Osteoblast (primary cell): ENCODE measurements at places on chromosomes 13 and 19. TPM values are rescaled to one million over a fixed set of nuclear protein-coding genes. Genes with fewer than 3 reads are reported as not detected.

The ZNF14 gene
- total RNA-seq = 6.5 and 7.4 TPM in 2 replicates

The ARRDC5 gene
- 0.29 and 0.36 TPM in 2 replicates for total RNA-seq

The KLHL1 gene
- total RNA-seq = not detected in 2 replicates

The LILRA6 gene
- total RNA-seq = not detected in 2 replicates

The PSG2 gene
- 0.29 TPM in 1 of 2 replicates, not detected in the other for total RNA-seq

DNA sequence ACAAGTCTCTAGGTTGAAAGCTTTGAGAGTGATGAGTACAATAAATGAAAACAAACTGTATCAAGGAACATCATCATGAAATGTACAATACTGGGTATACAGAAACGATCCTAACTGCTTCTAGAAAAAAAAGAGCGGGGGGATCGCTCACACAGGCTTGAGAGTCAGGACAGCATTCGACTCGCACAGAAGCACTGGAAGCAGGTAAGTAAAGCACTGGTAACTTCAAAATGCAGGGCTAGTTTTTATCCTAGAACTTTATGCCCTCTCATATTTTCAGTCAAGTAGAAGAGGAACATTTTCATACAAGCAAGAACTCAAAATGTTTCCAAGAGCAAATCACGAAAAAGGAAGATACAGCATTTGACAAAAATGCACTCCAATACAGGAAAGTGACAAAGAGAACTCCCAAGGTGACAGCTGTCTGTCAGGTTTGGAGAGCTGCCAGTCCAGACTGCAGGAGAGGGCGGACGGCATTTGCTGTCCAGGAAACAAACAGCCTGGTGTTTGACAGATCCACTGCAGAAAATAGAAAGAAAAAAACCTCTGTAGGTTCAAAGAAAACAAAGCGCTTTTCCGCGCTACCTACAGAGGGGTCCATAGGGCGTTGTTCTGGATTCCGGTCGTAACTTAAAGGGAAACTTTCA lies 58.2 kb upstream of the XPO4 start:
- no peak for DNase-seq
- H3K4me1 ChIP-seq = no peaks in the 10 kb centered on the region
- H3K27me3 ChIP-seq = peaks cover 4% of the 10 kb centered on the region
- H3K36me3 ChIP-seq = no peaks in the 10 kb centered on the region
- no peak overlapping the region for H3K27ac ChIP-seq

DNA sequence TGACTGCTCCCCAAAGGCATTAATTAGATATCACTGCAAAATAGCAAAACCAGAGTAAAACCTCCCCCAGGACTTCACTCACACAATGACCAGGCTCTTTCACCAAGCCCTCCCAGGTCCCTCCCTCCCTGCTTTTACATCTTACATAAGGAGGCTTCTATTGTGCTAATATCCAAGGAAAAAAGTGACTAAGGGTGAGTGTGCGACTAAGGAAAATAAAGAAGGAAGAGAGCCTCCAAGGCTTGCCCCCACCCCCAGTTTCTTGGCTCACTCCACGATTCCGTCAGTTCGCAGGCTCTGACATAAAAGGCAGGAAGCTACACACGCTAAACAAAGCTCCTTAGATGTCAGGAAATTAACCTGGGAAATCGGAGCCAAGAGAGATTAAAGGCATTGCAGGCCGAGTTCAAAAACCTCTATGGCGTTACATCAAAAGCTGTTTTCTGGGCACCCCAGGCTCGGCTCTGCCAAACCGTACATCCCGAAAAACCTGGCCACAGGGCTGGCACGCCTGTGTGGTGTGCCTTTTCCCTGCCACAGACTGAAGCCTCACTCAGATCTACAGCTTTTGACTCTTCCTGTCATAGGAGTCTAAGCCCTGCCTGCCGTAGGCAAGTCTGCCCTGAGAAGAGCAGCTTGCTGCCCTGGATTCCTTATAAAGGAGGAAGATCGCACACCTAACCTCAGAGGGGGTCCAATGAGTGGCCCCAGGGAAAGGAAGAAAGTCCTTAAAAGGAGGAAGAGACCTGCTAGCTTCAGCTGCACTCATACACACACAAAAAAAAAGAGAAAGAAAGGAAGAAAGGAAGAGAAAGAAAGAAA lies 67.0 kb upstream of the SERP2 start:
- no peaks in the 10 kb centered on the region for H3K36me3 ChIP-seq
- DNase-seq = peak; percentile 76
- no peaks in the 10 kb centered on the region for H3K27me3 ChIP-seq
- H3K4me1 ChIP-seq = peaks cover 56% of the 10 kb centered on the region
- H3K27ac ChIP-seq = peak overlapping the region; percentile 99

- no peak overlapping the region for H3K4me3 ChIP-seq
- H3K4me1 ChIP-seq = no peaks in the 10 kb centered on the region
- no peak for DNase-seq
- H3K27me3 ChIP-seq = peaks cover 6% of the 10 kb centered on the region
- H3K27ac ChIP-seq = no peak overlapping the region
- no peaks in the 10 kb centered on the region for H3K36me3 ChIP-seq
These were observed 13.4 kb upstream of the KLK4 start for GRCh38 chr19:50924586-50924985.

GRCh38 chr19:35123573-35123972 lies 8.0 kb downstream of the FXYD3 start:
- H3K4me1 ChIP-seq = peaks cover 34% of the 10 kb centered on the region
- H3K36me3 ChIP-seq = no peaks in the 10 kb centered on the region
- peak overlapping the region; percentile 76 for H3K4me3 ChIP-seq
- H3K27me3 ChIP-seq = no peaks in the 10 kb centered on the region
- peak overlapping the region; percentile 91 for H3K27ac ChIP-seq
- peak; percentile 92 for DNase-seq

DNA sequence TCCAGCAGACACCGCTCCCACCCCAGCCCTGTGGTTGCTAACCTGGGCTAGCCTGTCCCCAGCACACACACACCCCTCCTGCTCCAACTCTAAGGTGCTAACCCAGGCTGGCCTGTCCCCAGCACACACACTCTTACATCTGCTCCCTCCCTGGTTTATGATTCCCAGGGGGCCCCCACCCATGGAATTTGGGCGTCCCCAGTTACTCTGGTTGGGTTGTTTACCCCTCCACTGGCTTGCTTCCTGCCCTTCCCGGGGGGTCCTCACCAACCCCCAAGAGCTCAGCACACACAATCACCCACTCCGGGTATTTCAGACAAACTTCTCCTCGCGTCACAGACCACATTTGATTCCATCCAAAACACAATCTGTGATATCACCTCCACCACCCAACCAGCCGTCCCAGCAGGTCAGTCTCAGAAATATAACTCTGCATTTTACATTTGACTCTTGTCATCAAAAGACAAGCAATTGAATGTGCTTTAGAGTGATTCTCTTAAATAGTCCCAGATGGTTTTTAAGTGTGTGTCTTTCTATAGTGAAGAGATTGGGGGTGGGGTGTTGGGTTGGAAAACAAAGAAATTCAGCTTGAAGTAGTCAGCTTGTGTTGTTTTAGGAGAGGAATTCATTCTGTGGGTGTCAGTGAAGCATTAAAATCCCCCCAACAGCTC lies 20.1 kb downstream of the COL4A2 start:
- DNase-seq = no peak
- peaks cover 84% of the 10 kb centered on the region for H3K4me1 ChIP-seq
- peak overlapping the region; percentile 94 for H3K27ac ChIP-seq
- no peaks in the 10 kb centered on the region for H3K27me3 ChIP-seq
- H3K36me3 ChIP-seq = peaks cover 29% of the 10 kb centered on the region
- no peak overlapping the region for H3K4me3 ChIP-seq

GRCh38 chr13:24661713-24662112 lies 18.5 kb upstream of the ATP12A start:
- no peaks in the 10 kb centered on the region for H3K36me3 ChIP-seq
- H3K27me3 ChIP-seq = no peaks in the 10 kb centered on the region
- no peak overlapping the region for H3K4me3 ChIP-seq
- H3K27ac ChIP-seq = no peak overlapping the region
- no peak for DNase-seq
- H3K4me1 ChIP-seq = peaks cover 5% of the 10 kb centered on the region

- H3K27me3 ChIP-seq = no peaks in the 10 kb centered on the region
- no peak overlapping the region for H3K4me3 ChIP-seq
- peaks cover 15% of the 10 kb centered on the region for H3K4me1 ChIP-seq
- H3K27ac ChIP-seq = no peak overlapping the region
These were observed 38.7 kb downstream of the MLLT1 start for GRCh38 chr19:6241056-6241455.

GRCh38 chr13:86585835-86586234 lies 786.6 kb upstream of the SLITRK6 start:
- H3K36me3 ChIP-seq = no peaks in the 10 kb centered on the region
- H3K4me3 ChIP-seq = no peak overlapping the region
- H3K27me3 ChIP-seq = no peaks in the 10 kb centered on the region
- H3K4me1 ChIP-seq = no peaks in the 10 kb centered on the region
- no peak for DNase-seq
- H3K27ac ChIP-seq = no peak overlapping the region

- H3K4me1 ChIP-seq = peaks cover 8% of the 10 kb centered on the region
- DNase-seq = no peak
- no peak overlapping the region for H3K27ac ChIP-seq
- peaks cover 43% of the 10 kb centered on the region for H3K36me3 ChIP-seq
- H3K4me3 ChIP-seq = no peak overlapping the region
- no peaks in the 10 kb centered on the region for H3K27me3 ChIP-seq
These were observed 7.9 kb upstream of the C13orf46 start for GRCh38 chr13:113981611-113982295.

- no peak for DNase-seq
- H3K4me1 ChIP-seq = no peaks in the 10 kb centered on the region
- peaks cover 8% of the 10 kb centered on the region for H3K36me3 ChIP-seq
- no peak overlapping the region for H3K27ac ChIP-seq
These were observed 24.6 kb downstream of the CDADC1 start for GRCh38 chr13:49272296-49272695.

DNA sequence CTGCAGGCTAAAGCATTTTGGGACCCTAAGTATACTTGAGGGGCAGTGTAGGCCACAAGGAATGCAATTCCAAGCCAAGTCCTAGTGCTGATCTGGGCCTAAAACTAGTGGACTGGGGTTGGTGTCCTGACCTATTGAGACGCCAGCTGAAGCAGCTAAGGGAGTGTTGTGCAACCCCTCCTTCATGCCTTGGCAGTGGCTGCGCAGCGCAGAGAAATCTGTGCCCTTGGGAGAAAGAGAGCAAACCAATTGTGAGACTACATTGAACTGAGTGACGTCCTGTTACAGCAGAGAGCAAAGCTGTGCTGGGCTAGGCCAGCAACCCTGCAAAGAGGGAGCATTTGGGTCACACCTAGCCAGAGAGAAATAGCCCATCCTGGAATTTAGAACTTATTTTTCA lies 2715.0 kb upstream of the PCDH20 start:
- H3K4me3 ChIP-seq = no peak overlapping the region
- no peaks in the 10 kb centered on the region for H3K36me3 ChIP-seq
- no peaks in the 10 kb centered on the region for H3K27me3 ChIP-seq
- H3K4me1 ChIP-seq = no peaks in the 10 kb centered on the region
- no peak overlapping the region for H3K27ac ChIP-seq

GRCh38 chr13:63156816-63157215 lies 1741.2 kb upstream of the PCDH20 start:
- no peaks in the 10 kb centered on the region for H3K36me3 ChIP-seq
- no peak overlapping the region for H3K4me3 ChIP-seq
- H3K4me1 ChIP-seq = no peaks in the 10 kb centered on the region

DNA sequence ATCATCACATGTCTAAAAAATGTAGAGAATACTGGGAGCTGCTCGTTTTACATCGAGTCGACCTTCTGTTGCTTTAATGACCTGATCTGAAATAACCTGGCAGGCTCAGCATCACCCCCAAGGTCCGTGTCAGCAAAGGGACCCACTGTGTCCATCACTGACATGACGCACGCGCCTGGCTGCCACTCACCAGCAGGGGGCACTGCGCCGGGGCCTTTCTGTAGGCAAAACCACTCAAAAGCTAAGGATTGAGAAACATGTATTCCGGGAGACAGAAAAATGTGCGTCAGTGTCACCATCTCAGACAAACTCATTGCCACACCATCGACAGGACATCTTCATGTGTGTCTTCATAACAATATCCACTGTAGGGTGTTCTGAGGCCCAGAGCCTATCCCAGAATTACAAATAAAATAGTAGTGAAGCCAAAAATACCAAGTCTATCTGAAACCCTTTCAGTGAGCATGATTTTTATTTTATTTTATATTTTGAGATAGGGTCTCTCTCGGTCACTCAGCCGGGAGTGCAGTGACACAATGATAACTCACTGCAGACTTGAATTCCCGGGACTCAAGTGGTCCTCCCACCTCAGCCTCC lies 130.3 kb upstream of the LSM14A start:
- no peak overlapping the region for H3K27ac ChIP-seq
- H3K27me3 ChIP-seq = peaks cover 4% of the 10 kb centered on the region
- no peaks in the 10 kb centered on the region for H3K4me1 ChIP-seq
- no peaks in the 10 kb centered on the region for H3K36me3 ChIP-seq
- no peak overlapping the region for H3K4me3 ChIP-seq

DNA sequence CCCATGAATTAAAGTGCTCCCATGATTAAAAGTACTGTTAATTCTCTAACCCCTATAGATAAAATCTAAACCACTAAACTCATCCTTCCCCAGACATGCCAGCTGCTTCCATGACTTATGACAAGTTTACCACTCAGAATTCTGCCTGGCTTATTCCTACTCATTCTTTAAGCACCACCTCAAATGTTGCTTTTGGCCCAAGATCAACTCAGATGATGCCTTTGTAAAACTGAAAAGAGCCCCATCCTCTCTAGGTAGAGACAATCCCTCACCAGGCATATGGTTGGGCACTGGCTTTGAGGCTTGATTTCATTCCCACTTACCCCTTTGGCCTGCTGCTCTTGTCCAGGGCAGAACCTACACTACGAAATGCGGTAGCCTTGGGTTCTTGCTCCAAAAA lies 250.0 kb downstream of the DNAJC15 start:
- DNase-seq = no peak
- no peaks in the 10 kb centered on the region for H3K36me3 ChIP-seq
- H3K27me3 ChIP-seq = no peaks in the 10 kb centered on the region
- H3K27ac ChIP-seq = peak overlapping the region; percentile 6
- H3K4me1 ChIP-seq = peaks cover 23% of the 10 kb centered on the region
- H3K4me3 ChIP-seq = no peak overlapping the region

GRCh38 chr19:47377208-47377701 lies 28.1 kb downstream of the DHX34 start:
- DNase-seq = peak; percentile 83
- no peak overlapping the region for H3K27ac ChIP-seq
- H3K27me3 ChIP-seq = no peaks in the 10 kb centered on the region

DNA sequence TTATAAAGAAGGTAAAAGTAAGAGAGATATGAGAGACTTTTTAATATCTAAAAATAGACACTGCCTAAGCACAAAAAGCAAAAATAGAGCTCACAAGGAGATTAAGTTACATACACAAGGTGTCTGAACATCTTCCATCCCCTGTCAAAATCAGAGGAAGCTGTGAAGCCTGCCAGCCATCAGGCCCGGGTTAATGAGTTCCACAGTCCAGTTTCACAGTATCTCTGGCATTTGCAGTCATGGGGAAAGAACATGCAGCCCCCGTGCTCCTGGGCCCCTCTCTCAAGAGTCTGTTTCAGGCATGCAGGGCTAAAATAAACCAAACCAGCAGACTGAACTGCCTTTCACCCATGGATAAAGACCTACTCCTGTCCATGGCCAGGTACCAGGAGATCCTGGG lies 79.2 kb downstream of the TBC1D4 start:
- no peak overlapping the region for H3K27ac ChIP-seq
- DNase-seq = no peak
- no peak overlapping the region for H3K4me3 ChIP-seq
- peaks cover 11% of the 10 kb centered on the region for H3K4me1 ChIP-seq

- H3K27ac ChIP-seq = no peak overlapping the region
- peaks cover 4% of the 10 kb centered on the region for H3K27me3 ChIP-seq
- no peak overlapping the region for H3K4me3 ChIP-seq
- peaks cover 8% of the 10 kb centered on the region for H3K4me1 ChIP-seq
These were observed 72.5 kb upstream of the MRI1 start for GRCh38 chr19:13691569-13692435.
